ENCODE measurements at places on chromosomes 1 and 21. TPM values are rescaled to one million over a fixed set of nuclear protein-coding genes. Genes with fewer than 3 reads are reported as not detected.

The KCNT2 gene
- total RNA-seq: not detected

The THEM4 gene
- total RNA-seq: 125 TPM

The KRTAP11-1 gene
- total RNA-seq: not detected

The RPRD2 gene
- total RNA-seq: 7.1 TPM

The LMX1A gene
- total RNA-seq: not detected

The KCNJ15 gene
- not detected for total RNA-seq

The HCRTR1 gene
- total RNA-seq: not detected

The CD1C gene
- total RNA-seq: not detected

The FAM163A gene
- total RNA-seq: not detected

The RPTN gene
- not detected for total RNA-seq

The PGBD2 gene
- total RNA-seq: 9.1 TPM

The MYCL gene
- total RNA-seq: 5.1 TPM

The OR6N1 gene
- total RNA-seq: not detected

The CD2 gene
- total RNA-seq: not detected

The GBP2 gene
- 3.4 TPM for total RNA-seq

The TMEM269 gene
- not detected for total RNA-seq

The SHISAL2A gene
- total RNA-seq: not detected

The SLC44A5 gene
- not detected for total RNA-seq

The TEDDM1 gene
- total RNA-seq: not detected

The TAF13 gene
- 41.8 TPM for total RNA-seq

The FCRL6 gene
- not detected for total RNA-seq

The GPR37L1 gene
- total RNA-seq: not detected

The PKP1 gene
- not detected for total RNA-seq

The CEP104 gene
- total RNA-seq: 19.6 TPM

The C4BPA gene
- total RNA-seq: not detected

The FLG gene
- not detected for total RNA-seq

The NCF2 gene
- not detected for total RNA-seq

The BCL2L15 gene
- not detected for total RNA-seq

The SLC1A7 gene
- not detected for total RNA-seq

The IGFN1 gene
- 0.50 TPM for total RNA-seq

The KRTAP25-1 gene
- total RNA-seq: not detected

The RORC gene
- total RNA-seq: 0.03 TPM

The CAPZA1 gene
- 146 TPM for total RNA-seq

The PHF13 gene
- 7.4 TPM for total RNA-seq

The GSTM2 gene
- 2.2 TPM for total RNA-seq

The SAMD11 gene
- total RNA-seq: not detected

The DAB1 gene
- total RNA-seq: not detected

The OLIG1 gene
- total RNA-seq: 0.96 TPM

The GIPC2 gene
- not detected for total RNA-seq

The SOAT1 gene
- total RNA-seq: 37.1 TPM

The MTFR1L gene
- 36.2 TPM for total RNA-seq

The SPATA46 gene
- not detected for total RNA-seq

The PDPN gene
- total RNA-seq: not detected

The RRAGC gene
- total RNA-seq: 19.3 TPM

The ATP1B1 gene
- 2.6 TPM for total RNA-seq

The CENPL gene
- 28.0 TPM for total RNA-seq

The SPRR3 gene
- total RNA-seq: not detected

The CTSE gene
- 0.19 TPM for total RNA-seq
